ENCODE measurements at places on chromosomes 3 and 15.

- no peak for DNase-seq
Observed at GRCh38 chr3:39752019-39752637, 57.3 kb upstream of the MYRIP start.

GRCh38 chr3:123303976-123304560 lies 102.3 kb downstream of the SEC22A start:
- DNase-seq = no peak

GRCh38 chr3:195188426-195188927 lies 82.5 kb downstream of the XXYLT1 start:
- DNase-seq = no peak

DNA sequence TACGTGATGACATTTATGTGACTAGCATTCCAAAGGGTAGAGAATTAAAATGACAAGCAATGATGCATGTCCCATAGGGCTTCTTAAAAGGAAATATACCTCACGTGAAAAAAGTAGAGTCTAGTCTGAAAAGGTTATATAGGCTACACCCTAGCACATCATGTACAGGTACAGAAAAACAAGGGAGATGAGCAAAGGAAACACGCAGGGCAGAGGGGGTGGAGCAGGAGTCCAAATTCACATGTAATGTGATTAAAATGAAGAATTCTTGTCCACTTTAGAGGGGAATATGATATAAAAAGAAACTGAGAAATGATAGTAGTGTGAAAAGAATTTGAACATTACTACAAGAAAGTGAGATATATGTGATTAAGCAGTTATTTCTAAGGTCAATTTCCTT lies 59.4 kb downstream of the HACD2 start:
- no peak for DNase-seq

- DNase-seq = no peak
Observed at GRCh38 chr3:135760581-135760980, 204.9 kb upstream of the PPP2R3A start.

- no peak for DNase-seq
Observed at GRCh38 chr15:70687482-70687881, 75.9 kb downstream of the UACA start.

DNA sequence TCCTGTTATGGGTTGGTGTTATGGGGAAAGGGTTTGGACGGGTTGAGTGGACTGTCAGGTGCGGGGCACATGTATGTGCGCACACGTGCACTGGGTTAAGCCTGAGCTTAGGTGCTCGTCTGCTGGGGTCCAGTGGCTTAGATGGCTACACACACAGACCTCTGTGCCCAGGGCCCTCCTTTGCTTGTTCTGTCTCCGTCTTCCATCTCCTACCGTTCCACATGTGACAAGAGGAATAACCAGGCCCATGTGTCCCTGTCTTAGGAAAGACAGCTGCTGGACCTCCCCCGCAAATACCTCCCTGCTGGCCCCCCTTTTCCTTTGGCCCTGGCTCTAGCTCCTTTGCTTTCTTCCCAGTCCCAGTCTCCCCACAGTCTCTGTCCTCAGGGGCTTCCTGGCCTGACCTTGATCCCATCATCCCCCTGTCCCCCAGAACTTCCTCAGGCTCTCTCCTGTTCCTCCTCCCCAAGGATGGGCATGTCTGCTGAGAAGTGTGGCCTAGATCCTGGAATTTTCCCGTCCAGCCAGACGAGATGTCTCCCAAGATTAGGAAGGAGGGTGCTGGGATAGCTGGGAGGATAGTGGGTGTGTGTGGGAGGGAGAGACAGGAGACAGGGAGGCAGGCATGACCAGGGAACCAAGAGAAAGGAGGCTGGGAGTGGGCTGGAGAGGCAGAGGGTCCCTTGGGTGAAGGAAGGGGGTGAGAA lies 797 bp upstream of the THPO start:
- DNase-seq = no peak

DNA sequence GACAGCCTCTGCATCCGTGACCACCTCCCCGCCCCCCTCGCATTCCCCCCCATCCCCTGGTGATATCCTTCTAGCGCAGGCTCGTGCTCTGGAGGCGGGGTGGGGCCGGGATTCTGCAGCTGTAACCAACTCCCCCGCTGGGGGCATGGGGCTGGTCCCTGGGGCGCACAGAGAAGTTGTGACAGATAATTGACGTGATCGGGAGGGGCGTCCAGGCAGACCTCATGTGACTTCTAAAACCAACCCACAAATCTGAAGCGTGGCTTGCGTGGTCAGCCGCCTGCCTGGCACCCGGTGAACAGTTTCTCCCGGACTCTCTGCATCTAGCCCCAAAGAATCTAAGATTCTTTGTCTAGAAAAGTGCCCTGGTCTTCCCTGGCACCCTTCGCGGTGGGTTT lies 100.6 kb upstream of the IGF1R start:
- DNase-seq = no peak

DNA sequence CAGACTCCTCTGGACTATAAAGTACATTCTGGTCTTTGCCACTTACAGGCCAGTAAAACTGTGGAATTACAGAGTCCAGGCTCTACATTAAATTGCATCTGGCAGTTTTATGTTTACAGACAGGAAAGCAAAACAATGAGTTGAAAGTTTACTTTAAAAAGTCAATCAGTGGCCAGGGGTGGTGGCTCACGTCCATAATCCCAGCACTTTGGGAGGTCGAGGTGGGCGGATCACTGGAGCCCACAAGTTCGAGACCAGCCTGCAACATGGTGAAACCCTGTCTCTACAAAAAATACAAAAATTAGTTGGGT lies 53.8 kb downstream of the TM4SF4 start:
- DNase-seq = no peak

- DNase-seq = no peak
Observed at GRCh38 chr3:151351219-151351618, 21.9 kb upstream of the P2RY13 start.

DNA sequence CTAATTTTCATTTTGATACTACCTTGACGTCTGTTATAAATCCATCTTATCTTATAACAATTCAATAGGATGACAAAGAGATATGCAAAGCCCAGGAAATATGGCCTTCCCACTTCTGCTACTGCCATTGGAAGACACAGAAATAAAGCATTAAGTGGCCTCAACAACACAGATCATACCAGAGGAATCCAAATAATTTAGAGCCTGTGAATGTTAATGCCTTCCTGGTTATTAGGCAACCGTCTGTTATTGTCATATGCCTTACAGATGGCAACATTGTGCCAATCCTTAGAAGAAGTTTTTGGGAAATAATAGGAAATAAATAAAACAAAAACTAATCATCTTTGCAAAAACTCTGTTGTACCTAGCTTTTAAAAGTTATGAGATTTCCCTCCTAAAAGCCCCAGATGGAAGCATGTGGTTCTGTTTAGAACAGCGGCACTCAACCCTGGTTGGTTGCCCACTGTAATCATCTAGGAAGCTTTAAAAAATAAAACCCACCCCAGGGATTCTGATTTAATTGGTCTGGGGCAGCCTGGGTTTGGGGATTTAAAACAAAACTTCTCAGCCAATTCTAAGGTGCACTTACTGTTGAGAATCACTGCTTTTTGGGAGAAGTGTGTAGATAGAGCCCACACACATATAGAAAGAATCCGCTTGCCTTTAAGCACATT lies 704.8 kb upstream of the CFAP20DC start:
- DNase-seq = no peak

DNA sequence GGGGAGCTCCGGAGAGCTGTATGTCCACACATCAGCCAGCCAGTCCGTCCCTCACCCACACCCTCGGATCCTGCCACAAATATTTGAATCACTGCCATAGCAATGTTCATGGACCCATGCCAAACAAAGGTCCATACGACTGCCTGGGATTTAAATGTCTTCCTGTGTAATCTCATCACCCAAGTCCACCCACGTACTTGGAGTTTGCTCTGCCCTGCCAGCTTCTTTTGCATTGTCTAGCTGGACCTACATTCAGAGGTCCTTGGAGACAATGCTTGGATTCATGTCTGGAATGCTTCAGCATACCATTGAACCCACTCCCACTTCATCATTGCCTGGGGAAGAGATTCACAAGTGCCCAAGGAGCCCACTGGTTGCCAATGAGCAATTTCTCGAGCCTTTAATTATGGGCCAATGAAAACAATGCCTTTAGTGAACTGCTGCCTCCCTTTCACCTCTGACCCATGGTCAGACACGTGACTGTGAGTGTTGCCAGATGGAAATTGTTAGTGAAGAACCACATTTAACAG lies 90.4 kb upstream of the PHLDB2 start:
- no peak for DNase-seq

- no peak for DNase-seq
Observed at GRCh38 chr3:7760718-7761117, 740.9 kb upstream of the LMCD1 start.

- no peak for DNase-seq
Observed at GRCh38 chr3:30711151-30711550, 104.8 kb downstream of the TGFBR2 start.

GRCh38 chr3:49454898-49455681 lies 15.0 kb upstream of the DAG1 start:
- no peak for DNase-seq

DNA sequence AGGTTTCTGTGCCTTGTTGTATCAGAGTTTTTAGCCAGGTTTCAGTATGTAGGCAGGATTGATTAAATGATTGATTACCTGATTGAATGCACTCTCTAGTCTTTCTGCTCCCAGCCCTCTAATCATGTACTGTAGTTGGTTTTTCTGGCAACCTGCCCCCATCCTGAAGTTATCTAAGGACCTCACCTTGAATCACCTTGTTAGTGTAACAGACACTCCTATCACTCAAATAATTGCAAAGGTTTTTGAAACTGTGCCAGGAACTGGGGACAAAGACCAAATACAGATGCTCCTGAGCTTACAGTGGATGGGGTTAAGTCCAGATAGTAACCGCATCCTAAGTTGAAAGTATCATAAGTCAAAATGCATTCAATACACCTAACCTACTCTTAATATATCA lies 141.5 kb upstream of the EIF1B start:
- no peak for DNase-seq

GRCh38 chr3:40178012-40178594 lies 131.4 kb upstream of the EIF1B start:
- no peak for DNase-seq

DNA sequence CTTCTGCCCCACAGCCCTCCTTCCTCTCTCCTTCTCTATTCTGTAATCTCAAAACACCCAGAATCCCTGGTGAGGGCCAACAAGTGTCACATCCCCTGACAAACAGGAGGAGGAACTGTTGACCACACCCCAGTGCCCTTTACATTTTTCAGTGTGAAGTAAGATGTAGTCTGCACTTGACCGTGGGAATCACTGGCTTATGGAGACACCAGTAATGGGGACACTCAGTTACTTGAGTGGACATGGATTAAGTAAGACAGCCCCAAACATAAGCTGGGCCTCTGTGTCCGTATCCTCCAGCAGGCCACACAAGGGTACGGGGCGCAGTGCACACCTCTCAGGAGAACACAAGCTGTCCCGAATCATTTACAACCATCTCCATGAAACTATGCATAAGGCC lies 28.4 kb upstream of the LIMD1 start:
- DNase-seq = no peak

DNA sequence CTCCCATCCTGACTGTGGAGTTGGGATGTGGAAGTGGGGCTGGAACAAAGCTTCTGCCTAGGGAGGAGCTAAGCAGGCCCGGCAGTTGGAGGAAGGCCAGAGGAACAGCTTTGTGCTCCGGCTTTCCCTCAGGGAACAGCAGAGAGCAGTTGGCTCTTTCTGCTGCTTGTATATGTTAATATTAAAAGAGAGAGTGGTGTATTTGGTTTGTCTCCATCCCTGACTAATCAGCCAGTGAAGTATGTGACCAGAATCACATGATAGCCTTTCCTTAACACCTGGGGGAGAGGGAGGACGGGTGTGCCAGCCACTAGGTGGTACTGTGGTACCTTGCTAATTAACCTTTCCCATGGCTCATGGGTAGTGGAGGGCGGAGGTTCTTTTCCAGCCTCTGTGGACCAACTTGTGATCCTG lies 10.0 kb downstream of the EIF2B5 start:
- no peak for DNase-seq

- no peak for DNase-seq
Observed at GRCh38 chr15:37524601-37525000, 409.8 kb upstream of the TMCO5A start.

GRCh38 chr15:78313383-78313782 lies 14.0 kb upstream of the SKIC8 start:
- no peak for DNase-seq

DNA sequence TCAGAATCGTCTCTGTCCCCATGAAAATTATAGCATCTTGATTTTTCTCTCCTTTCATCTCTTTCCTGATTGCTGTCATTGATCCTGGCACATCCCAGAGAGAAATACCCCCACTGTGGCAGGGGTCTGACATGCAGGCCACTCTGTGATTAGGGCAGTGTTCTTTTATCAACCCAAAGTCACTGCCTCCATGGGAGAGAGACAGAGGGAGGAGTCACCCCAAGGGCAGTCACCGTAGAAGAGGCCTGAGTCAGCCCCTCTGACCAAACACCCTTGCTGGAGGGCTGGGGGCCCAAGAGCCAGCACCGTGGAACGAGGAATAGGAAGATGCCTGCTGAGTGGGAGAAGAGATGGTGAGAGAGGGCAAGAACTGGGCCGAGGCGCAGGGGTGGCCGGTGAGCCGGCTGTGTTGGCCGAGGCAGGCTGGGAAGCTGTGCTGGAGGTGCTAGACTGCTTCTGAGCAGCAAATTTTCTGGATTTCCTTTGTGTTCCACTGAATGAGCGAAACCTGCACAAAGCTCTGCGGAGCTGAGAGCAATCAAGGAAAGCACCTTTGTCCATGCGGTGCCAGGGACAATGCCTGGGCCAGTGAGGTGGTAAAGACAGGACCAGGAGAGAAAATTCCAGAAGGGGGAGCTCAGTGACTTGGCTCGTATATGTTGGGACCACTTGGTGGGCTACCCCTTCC lies 103.8 kb downstream of the ADCY5 start:
- DNase-seq = no peak

- DNase-seq = no peak
Observed at GRCh38 chr3:44289882-44290462, 48.3 kb downstream of the TOPAZ1 start.

GRCh38 chr3:107404727-107405469 lies 27.7 kb downstream of the CCDC54 start:
- no peak for DNase-seq

- DNase-seq = no peak
Observed at GRCh38 chr15:59194639-59195325, 11.9 kb upstream of the LDHAL6B start.

DNA sequence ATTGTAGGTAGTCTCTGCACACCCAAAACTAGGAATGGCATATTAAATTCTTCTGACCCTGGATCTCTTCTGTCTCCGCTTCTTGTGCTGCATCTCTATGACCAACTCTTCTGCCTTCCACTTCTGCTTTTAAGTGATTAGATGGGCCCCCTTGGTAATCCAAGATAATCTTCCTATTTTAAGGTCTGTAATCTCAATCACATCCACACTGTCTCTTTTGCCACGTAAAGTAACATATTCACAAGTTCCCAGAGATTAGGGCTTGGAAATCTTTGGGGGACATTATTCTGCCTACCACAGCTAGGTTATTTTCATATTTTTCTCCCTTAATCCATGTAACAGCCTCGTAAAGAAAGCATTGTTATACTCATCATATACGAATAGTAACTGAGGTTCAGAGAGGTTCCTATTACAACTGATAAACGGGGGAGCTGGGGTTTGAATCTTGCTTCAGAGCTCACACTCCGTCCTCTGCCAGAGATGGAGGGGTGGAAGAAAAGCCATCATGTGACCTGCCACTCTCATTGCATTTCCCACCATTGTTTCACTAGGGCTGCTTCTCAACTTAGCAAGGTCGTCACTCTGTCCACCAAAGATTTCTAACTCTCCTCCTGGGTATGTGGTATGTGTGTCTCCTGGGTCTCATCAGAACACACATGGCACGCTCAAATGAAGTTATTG lies 6.6 kb upstream of the CD47 start:
- DNase-seq = no peak
